ENCODE measurements at places on chromosomes 5 and 9.

DNA sequence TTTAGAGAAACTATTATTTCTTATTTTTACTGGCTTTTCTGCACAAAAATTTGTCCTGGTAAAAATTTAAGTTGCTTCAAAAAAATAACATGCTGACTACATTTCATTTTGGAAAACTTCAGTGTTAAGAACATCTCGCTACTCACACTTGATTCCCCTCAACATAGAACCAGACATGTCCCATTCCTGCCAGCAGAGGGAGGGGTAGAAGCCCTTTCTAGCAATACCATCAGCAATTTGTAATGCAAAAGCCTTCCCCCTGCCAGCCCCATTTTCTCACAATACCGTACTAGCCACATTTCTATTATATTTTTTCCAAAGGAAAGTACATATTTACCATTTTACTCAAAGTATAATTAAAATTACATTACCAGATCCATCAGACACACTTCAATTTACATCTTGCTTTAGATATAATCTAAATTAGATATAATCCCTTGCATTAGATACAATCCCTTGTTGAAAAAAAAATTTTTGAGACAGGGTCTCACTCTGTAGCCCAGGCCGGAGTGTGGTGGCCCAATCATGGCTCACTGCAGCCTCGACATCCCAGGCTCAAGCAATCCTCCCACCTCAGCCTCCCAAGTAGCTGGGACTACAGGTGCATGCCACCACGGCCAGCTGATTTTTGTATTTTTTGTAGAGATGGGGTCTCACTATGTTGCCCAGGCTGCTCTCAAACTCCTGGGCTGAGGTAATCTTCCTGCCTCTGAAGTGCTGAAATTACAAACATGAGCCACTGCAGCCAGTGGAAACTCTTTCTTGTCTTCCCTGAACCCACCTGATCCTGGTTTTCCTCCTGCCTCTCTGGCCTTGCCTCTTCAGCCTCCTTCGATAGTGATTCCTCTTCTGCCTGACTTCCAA lies 39.6 kb upstream of the IDNK start:
- DNase-seq = peak; percentile 74

DNA sequence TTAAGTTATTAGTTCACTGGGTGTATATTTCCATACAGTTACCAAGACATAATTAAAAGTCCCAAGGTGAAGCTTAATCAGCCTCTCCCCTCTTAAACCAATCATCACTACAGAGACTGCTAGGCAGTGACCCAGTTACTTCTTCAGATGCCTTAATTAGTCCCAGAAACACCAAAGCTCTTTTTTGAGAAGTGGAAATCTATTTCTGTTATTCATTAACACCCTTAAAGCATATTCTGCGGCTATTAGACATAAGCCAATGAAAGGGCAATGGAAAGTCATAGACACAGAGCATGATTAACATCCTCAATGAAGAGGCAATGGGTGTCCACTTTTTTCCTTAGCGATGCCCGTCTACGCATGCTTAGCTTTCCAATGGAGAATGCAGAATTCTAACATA lies 48.3 kb upstream of the DNAH5 start:
- DNase-seq = no peak

DNA sequence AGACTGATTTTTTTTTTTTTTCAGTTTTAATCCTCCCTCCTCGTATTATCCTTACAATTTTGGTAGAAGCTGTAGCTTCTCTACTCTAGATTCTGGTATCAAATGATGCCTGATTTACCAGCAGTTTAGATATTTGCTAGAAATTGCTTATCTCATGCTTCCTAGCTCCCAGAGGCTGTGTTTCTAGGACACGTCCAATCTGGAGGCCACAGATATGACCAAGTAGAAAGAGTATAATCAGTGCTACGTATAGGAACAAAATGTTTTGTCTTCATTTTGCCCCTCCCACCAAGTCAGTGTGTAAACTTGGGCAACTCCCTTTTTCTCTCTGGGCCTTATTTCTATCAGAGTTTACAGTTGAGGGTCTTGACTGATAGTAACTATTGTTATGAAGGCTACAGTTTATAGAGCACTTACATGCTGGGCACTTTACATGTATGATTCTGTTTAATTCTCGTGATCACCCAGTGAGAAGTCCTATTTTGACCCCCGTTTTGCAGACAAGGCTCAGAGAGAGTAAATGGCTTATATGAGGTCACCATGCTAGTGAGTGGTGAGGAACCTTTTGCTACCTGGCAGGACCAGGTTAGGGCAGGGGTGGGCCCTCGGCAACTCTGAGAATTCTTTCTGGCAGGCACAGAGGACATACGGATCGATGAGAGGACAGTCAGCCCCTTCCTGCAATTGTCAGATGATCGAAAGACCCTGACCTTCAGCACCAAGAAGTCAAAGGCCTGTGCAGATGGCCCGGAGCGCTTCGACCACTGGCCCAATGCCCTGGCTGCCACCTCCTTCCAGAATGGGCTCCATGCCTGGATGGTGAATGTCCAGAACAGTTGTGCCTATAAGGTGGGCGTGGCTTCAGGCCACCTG lies 7.6 kb downstream of the HDHD3 start:
- DNase-seq = peak; percentile 99

DNA sequence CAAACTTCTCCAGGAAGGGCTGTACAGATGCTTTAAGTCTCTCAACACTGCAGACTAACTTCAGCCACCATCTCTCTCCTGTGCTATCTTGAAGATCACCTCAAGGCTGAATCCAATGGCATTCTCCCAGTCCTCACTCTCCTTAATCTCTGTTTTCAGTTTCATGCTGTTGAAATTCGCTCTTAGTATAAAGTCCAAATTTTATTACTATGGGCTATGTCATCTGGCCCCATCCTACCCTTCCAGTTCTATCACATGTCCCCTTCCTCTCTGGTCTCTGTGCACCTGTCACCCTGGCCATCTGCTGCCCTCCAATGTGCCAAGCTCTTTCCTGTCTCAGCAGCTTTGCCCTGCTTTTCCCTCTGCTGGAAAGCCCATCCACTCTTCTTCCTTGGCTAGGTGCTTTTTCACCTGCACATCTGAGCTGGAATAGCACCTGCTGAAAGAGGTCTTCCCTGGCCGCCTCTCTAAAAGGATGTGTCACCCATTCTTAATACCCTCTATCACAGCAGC lies 284.7 kb upstream of the MAP3K1 start:
- no peak for DNase-seq

DNA sequence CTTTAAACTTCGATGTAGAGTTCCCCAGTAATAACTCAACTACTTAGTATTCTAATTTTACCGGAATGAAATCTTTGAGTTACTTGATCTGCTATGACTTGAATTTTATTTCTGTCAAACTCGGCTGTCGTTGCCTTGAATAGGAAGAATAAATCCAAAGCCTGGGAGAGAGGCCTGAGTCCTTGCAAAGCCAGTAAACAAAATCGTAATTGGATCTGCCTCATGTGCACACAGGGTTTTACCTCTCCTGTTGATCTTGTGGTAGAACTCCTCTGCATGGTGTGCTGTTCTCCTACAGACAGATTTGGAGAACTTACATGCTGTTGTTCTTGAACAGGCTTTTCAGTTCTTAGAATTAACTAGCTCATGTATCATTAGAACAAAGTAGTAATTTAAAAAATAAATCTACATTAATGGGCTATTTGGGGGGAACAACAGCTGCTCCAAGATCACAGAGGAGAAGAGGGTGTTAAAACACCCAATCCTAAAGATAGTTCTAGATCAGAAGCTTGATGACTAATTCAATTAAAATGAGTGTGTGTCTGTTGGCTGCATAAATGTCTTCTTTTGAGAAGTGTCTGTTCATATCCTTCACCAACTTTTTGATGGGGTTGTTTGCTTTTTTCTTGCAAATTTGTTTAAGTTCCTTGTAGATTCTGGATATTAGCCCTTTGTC lies 28.9 kb downstream of the HSPB3 start:
- DNase-seq = no peak

- DNase-seq = peak; percentile 19
Measured at GRCh38 chr9:27602142-27602861, 29.0 kb upstream of the C9orf72 start.

DNA sequence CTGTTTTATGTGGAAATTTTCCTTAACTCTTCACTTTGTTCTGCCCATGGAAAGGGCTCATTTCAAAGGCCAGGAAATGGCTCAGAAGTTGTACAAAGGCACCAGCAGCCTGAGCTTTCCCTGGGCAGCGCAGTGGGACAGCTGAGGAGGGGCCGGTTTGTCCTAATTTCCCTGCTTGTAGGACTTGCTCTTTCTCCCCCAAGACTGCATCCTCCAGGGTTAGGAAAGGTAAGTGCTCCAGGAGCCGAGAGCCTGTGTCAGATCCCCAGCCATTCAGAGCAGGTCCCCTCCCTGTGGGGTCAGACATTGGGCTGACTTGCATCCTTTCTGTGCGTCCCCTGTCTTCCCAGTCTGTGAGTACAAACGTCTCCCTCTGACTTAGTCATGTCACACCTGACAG lies 43.5 kb downstream of the AGXT2 start:
- no peak for DNase-seq

DNA sequence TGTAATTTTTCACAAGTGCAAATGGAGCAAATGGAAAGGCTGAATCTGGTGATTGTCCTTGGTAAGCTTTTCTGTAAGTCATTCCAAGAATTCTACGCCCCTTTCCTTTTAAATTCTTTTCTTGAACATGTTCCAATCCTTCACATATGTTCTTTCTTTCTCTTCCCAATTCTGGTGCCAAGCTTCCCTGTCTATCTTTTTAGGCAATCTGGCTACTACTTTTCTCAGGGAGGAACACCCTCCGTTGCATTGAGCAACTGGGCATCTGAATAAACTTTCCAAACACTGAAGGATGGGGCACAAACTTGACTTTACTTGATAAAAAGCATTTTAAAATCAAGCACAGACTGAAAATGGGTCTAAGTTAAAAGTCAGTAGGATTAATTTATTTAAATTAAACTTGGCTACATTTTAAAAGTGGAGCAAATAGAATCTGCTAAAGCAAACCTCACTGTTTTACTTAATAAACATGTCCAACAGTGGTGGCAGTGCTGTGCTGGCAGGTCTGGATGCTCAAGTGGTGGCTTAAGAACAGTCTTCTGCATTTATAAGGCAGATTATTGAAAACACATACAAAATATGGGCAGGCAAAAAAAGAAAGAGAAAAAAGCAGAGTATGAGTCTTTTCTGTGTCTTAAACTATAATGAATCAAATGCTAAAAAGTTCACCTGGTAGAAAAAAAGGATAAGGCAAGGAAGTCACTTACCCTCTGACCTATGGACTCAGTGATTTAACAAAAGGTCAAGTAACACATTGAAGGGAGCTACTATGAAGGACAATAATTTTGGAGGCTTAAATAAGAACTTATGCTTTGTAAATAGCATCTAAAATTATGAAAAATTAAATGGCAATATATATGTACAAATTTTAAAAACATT lies 5.4 kb downstream of the ELL2 start:
- peak; percentile 37 for DNase-seq

GRCh38 chr5:89849830-89850512 lies 559.6 kb downstream of the CETN3 start:
- DNase-seq = no peak

- DNase-seq = no peak
Measured at GRCh38 chr9:6566409-6567139, 79.0 kb downstream of the GLDC start.

Data from hematopoietic multipotent progenitor cell treated with erythropoietin and hydrocortisone succinate and interleukin-3 and kit ligand, for 6 days (in vitro differentiated cells).